ENCODE measurements at places on chromosomes 1 and 21. TPM values are rescaled to one million over a fixed set of nuclear protein-coding genes. Genes with fewer than 3 reads are reported as not detected.

- no peak for DNase-seq
Observed at GRCh38 chr1:102872097-102872496, 236.2 kb downstream of the COL11A1 start.

The SPRR5 gene
- not detected for polyA plus RNA-seq

DNA sequence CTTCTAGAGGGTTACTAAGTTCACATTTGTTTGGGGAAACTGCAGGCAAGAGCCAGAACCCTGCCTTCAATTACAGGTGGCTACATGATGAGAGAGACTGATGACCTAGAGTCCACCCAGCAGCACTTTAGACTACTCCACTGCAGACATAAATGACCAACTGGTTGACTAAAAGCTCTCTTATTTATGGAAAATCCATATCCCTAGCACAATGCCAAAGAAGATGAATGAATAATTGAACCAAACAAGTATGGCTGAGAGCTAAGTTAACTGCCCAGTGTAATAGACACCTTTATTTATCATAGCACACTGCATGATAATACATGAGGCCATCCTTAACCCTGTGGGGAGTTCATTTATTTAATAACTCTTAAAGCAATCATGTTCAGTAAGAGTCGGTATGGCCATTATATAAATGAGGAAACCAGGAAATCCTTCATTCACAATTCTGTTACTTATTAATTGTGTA is 60.4 kb downstream of the IL12RB2 start:
- DNase-seq: no peak

DNA sequence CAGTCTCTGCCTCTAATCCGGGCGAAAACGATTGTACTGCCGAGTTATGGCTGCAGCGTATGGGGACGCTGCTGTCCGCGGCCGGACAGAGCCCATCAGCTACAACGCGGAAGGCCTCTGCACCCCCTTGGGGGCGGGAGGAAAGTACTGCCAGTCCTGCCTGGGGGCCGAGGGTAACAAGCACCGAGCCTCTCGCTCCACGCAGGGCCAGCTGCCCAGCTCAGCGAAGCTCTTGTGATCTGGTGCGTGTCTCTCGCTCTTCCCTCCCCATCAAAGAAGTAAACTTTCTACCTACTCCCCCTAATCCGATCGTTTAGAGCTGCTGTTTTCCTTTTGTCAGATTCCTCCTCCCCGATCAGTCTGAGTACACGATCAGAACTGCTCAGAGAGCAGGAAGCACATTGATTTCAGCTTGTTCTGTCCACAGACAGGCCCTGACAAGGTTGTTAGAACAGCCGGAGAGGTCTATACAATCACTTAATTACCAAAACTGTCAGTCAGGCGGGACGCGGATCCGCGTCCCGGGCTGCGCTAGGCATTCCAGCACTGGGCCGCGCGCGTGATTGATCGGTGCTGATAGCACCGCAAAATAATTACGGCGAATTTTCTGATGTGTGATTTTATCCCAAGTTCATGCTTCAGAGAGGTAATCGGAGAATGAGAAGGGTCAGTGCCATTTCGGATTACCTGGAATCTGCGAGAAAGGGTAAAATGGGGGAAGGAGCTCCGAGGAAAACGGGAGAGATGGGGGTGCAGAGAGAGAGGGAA is 8.7 kb upstream of the BARHL2 start:
- DNase-seq: no peak

The OR2T29 gene
- not detected for polyA plus RNA-seq

GRCh38 chr1:248787430-248787829 is 31.9 kb upstream of the LYPD8 start:
- DNase-seq: no peak

DNA sequence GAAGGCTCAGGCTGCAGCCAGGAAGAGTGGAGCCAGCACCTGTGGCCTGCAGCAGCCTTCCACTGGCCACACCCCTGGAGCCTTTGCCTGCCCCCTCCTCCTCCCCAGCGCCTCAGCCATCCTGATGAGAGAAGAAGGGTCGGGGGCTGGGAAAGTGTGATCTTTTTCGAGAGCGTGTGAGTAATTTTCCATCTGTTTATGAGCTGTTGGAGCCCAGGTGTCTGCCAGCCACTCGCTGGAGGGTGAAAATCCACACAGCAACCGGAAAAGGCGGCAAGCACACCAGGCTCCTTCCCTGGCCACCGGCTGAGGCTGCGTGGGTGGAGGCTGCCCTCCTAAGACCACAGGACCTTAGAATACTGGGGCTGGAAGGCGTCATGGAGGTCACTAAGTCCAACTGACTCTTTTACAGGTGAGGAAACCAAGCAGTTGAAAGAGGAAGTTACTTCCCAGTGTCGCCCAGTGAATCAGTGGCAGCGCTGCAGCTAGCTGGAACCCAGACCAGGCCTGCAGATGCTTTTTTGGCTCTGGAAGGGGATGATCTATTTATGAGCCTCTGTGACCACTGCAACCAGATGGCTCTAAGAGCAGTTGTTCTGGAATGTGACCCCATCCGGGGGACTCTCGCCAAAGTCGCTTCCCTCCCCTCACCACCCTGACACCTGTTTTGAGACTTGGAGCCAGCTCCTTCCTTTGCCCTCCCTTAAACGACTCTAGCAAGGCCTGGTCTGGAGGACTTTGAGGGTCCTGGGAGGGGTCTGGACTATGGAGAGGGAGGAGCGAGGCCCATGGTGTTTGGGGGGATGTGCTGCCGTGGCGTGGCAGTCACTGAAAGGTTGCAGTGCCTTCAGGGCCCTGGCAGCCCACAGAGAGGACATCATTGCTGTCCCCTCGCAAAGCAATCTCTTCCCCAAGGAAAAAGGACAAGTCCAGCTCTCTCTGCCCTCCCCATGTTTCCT is 54.5 kb downstream of the LGR6 start:
- DNase-seq: no peak

The TRAF3IP3 gene
- 2.0 TPM for polyA plus RNA-seq

DNA sequence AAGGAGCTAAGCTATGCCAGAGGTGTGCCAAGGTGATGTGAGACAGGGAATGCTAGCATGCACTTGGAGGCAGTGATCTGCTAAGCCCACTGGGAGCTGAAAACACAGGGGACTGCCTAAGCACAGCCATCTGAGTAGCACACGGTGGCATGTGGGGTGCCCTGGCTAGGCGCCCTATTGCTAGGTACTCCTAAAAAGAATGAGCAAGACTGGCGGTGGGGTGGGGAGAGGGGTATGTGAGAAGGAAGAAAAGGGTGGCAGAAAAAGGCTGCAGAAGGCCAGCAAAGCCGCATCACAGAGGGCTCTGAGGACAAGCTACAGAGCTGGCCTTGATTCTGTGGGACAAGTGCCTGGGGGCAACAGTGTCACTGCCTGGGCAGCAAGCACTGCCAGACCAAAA is 23.9 kb downstream of the PARP1 start:
- DNase-seq: no peak

The LAMB3 gene
- 1.4 TPM for polyA plus RNA-seq

- DNase-seq: no peak
Observed at GRCh38 chr1:30130099-30130498, 593.3 kb downstream of the MATN1 start.

- no peak for DNase-seq
Observed at GRCh38 chr1:154813300-154813816, 56.7 kb downstream of the KCNN3 start.

DNA sequence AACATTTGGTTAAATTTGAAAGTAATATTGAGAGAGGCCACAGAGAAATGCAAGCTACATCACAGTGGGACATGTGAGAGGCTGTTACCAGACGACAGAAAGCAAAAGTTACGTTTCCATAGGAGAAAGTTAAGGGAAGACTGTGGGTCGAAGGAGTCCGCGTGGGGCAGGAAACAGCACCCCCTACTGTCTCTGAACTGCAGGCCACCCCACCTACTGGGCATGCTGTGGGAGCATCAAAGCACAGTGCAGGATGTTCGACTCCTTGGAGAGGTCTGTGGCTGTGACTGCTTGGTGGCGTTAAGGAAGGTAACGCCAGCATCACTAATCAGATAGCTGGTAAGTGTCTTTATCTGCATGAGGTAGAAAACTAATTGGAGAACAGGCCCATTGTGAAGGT is 123.9 kb downstream of the PTBP2 start:
- DNase-seq: no peak

The LCE1F gene
- polyA plus RNA-seq: not detected

DNA sequence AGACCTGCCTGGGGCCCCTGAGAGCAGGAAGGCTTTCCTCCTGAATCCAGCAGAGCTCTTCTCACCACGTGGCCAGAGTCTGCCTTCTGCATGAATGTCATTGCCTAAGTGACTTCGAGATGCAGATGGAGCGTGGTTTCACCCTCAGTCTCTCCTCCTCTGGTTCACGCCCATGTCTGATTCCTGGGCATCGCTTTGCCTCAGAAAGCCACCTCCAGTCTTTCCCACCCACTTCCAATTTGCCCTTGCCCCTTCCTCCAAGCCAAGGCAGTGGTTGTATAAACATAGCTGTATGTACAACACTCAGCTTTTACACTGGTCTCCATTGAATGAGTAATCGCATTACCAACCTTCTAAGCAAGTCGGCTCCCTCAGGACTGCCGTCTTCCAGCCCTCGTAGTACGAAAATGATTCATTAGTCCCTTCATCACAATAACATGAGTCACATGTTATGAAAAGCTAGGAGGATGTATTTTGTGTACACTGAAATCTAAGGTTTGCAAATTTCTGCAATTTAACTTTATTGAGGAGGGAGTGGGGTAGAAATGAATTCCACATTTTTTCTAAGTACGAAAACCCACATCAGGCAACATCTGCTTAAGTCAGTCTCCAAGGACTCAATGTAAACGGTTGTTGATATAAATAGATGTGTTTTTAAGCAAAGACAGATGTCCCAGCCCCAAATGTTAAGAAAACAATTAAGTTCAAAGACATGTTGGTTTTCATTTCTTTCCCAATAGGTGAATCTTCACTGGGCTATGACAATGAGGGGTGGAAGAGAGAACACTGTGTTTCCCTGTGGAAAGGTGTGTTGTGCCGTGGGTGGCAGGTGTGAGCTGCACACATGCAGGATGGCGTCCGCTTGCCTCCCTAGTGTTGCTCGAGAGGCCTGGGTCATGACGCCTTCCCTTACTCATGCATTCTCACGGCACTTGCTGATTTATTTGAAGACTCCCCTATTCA is 32.3 kb upstream of the ETS2 start:
- DNase-seq: no peak

DNA sequence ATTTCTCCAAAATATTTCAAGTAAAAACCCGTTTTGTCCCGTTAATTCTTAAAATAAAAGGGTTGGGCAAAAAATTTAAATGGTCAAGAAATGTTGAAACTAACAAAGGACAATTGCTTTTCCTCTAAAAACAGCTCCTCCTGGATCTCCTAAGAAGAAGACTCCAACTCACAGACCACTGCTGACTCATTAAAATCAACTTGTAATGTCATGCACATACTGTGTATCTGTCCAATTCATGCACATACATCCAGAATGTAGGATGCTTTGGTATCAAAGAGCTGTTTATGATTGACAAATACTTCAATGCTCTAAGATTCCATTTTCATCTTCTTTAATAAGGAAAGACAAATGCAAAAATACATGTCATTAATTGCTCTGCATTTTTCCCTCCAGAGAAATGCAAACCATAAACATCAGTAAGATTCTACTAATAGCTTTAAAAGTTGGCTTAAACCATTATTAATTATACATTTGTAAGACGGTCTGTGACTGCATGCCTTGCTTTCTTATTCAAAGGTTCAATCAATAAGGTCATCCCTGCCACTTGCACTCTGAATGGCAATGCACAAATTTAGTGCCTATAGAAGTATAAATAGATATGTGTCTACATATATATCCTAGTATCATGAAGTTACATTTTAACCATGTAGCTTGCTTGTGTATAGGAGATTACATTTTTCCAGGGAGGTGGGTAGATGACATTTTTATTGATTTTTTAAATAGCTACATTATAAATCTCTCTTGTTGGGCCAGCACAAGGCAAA is 44.7 kb downstream of the PTGER3 start:
- no peak for DNase-seq

The BLZF1 gene
- 25.6 TPM for polyA plus RNA-seq

DNA sequence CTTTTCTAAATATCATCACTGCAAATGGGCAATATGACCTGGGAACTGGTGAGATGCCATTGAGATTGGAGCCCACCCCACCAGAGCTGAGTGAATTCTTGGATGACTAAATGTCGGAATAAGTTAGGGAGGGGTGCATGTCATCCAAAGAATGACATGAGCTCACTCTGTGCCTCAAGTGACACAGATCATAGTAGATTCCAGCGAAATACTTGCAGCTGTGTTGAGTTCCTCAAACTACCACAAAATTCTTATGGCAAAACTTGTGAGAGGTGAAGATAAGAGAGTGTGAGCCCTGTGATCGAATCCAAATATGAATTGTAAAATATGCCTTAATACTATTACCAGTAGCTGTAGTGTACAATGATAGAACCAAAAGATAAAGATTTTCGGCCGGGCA is 2.3 kb upstream of the TCP10L start:
- no peak for DNase-seq

- DNase-seq: no peak
Observed at GRCh38 chr1:228984646-228985631, 249.7 kb downstream of the RHOU start.

DNA sequence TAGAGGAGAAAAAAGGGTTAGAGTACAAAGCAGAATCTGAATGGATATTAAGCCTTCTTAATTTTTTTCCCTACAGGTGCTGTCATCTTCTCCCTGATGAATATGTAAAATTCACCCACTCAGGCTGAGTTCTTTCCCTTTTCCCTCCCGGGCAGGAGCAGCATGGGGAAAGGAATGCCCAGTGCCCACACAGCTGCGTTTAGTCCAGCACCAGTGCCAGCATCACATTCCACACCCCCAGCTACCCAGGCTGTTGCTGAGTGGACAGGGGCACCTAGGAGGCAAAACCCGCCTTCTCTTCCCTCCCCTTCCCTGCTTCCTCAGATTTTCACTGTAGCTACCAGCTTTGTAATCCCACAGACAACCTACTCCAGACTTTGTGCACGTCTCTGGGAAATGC is 3.4 kb upstream of the CADM3 start:
- DNase-seq: no peak

The CFAP298 gene
- polyA plus RNA-seq: 75.7 TPM

DNA sequence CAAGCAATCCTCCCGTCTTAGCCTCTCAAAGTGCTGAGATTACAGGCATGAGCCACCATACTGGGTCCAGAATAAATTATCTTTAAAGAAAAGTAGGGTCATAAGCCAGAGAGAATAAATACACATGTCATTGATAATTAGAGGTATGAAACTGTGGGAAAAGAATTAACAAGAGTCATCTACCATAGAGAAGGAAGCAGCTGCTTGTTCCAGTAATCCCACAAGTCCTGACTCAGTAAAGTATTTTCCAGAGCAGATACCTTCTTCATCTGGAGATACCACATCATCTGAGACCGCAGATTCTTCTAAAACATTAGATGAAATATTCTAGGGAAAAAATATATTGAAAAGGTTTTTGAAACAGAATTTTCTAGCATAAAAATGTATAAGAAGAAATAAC is 55.7 kb downstream of the USP1 start:
- DNase-seq: no peak

- DNase-seq: no peak
Observed at GRCh38 chr1:93735722-93736121, 54.1 kb upstream of the BCAR3 start.

DNA sequence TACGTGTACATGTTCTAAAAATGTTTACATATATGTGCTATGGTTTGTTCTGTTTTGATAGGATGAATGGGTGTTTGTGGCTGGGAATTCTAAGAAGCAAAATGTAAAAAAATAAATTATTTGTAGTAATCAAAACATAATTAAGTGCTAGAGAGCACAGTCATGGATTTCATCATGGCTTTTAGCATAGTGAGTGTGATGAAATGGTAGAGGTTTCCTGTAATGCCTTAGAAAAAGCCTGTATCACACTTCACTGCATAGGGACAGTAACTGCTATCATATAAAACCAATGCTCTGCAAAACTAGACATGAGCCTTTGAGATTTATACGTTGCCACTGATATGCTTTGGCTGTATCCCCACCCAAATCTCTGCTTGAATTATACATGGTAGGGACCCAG is 99.8 kb downstream of the PTGER3 start:
- DNase-seq: no peak

- DNase-seq: peak; percentile 84
Observed at GRCh38 chr21:31872452-31873274, at the start of gene HUNK. Gene HUNK, plus strand, starts transcription at chr21:31873020. Its CDS starts 655 bp downstream, at chr21:31873675.

Data from renal pelvis (tissue), 12 donors.